ENCODE measurements at places on chromosomes 13 and 19. TPM values are rescaled to one million over a fixed set of nuclear protein-coding genes. Genes with fewer than 3 reads are reported as not detected.

DNA sequence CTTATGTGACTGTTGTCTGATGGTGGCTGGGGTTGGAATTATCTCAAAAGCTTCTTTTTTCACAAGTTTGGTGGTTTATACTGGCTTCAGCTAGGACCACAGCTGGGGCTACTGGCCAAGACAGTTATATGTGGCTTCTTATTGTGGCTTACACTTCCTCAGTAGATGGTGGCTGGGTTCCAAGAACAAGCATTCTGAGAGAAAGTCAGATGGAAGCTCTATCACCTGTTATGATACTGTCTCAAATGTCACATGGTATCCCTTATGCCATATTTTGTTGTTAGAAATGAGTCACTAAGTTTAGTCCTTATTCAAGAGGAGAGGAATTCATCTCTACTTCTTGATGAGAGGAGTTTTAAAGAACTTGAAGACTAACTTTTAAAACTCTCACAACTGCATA is 41.6 kb downstream of the NDFIP2 start:
- no peak for DNase-seq

- no peak for DNase-seq
These were observed 309.5 kb downstream of the TEX29 start for GRCh38 chr13:111629926-111630325.

GRCh38 chr13:31209172-31209840 is 9.5 kb downstream of the B3GLCT start:
- no peak for DNase-seq

DNA sequence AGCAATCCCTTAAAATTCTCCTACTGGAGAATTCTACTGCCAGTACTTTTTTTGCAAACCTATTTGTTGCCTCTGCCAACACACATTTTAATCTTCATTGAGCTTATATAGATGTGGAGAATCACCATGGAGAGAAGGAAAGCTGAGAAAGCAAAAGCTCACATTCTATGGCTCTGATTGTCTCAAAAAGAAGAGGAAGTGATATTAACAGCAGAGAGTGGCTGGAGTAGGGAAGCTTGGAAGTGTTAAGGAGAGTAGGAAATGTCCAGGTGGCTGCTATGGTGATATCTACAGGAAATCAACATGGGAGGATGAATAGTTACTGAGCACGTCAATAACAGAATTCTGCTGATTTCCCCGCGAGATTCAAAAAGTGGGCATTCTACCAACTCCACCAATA is 78.8 kb upstream of the TDRD3 start:
- no peak for DNase-seq

ZNF681 gene
- polyA plus RNA-seq = 8.1 TPM

- DNase-seq = no peak
These were observed 45.9 kb downstream of the COG3 start for GRCh38 chr13:45510672-45511071.

GRK1 gene
- 0.08 TPM for polyA plus RNA-seq

B3GNT8 gene
- polyA plus RNA-seq = 3.3 TPM

SPATA13 gene
- 57.7 TPM for polyA plus RNA-seq

DNA sequence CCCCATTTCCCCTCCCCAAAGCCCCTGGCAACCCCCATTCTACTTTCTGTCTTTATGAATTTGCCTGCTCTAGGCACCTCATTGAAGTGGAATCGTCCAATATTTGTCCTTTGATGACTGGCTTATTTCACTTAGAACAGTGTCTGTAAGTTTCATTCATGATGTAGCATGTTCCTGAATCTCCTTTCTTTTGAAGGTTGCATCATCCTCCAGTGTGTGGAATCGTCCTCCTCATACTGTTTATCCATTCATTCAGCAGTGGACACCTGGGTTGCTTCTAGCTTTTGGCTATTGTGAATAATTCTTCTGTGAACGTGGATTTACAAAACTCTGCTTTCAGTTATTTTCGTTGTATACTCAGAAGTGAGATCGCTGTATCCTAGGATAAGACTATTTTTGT is 161.2 kb upstream of the RNF113B start:
- DNase-seq = no peak

PSG6 gene
- 0.10 TPM for polyA plus RNA-seq

DNA sequence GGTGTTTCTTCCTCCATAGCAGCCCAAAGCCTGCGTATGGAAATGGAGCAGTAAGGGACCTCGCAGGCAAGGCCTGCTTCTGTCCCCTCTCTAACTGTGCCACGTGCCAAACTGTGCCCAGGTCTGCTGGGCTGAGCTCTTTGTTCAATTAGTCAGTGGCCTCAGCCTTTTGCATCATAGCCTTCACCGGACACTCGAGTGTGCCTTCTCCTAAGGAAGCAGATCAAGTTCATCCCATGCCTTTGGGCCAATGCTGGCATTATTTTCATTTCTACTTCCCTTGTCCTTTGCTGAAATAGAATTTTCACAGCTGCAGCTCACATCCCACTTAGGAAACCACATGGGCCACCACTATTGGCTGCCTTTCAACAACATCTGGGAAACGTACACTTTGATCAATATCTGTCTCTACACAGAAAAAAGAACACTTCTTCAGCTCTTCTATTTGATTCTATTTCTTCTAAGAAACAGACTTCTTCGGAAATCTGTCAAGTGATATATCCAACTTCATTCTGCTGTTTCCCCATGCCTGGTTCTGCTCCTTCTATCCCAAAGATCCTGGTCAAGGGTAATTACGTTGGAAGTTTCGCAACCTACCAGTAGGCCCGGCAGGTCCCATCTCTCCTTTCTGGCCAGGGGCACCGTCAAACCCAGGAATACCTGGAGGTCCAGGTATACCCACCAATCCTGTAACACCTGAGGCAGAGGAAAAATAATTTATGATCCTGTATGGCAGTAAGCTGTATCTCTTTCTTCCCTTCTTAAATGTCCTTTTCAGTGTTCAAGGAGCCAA is 143.9 kb downstream of the COL4A1 start:
- no peak for DNase-seq

ZIM2 gene
- polyA plus RNA-seq = 3.8 TPM

- DNase-seq = no peak
These were observed 62.4 kb upstream of the ADGRE5 start for GRCh38 chr19:14318873-14319272.

DNA sequence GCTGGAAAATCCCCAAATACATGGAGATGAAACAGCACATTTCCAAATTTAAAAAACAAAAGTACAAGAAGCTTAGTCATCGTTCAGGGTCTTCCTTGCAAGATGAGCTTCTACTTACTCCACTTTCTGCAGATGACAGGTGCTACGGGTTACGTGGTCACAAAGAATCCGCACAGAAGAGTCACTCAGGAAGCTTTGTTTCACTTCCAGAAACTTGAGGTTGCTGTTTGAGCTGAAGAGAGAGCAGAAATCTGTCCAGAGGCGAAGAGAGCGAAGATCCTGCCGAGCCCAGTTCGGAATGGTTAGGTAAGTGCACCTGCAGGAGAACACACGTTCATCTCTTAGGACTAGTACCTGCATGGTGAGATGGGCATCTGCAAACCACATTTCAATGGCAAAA is 9.4 kb downstream of the NLRP7 start:
- no peak for DNase-seq

ZNF77 gene
- 7.4 TPM for polyA plus RNA-seq

DNA sequence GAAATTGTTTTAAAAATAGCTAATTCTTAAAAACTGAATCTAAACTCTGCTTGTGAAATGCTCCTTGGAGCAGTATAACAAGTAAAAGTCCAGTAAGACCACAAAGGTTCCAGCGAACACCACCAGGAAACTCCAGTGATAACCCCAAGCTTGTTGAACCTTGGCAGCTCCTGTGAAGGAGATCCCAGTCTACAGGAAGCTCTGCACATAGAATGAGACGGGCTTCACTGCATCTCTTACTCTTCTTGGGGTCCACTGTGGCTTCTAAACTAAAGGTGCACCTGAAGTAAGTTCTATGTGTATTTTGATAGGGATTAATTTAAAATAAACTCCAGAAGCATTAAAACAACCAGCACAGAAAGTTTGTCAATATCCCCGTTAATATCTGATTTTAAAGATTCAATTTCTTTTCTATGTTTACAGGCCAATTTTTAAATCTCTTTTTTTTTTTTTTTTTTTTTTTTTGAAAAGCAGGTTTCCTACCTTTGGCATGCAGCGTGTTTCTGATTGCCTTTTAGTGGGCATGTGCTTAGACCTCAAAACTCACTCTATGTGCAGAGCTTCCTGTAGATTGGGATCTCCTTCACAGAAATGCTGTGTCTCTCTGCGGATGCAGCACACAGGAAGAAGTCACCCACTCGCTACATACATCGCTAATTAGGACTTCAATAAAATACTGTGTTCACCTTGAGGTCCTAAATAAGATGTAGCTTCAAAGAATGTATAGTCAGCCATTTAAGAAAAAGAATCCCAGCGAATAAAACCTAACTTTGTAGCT is 508.5 kb downstream of the KLF12 start:
- DNase-seq = no peak

DNA sequence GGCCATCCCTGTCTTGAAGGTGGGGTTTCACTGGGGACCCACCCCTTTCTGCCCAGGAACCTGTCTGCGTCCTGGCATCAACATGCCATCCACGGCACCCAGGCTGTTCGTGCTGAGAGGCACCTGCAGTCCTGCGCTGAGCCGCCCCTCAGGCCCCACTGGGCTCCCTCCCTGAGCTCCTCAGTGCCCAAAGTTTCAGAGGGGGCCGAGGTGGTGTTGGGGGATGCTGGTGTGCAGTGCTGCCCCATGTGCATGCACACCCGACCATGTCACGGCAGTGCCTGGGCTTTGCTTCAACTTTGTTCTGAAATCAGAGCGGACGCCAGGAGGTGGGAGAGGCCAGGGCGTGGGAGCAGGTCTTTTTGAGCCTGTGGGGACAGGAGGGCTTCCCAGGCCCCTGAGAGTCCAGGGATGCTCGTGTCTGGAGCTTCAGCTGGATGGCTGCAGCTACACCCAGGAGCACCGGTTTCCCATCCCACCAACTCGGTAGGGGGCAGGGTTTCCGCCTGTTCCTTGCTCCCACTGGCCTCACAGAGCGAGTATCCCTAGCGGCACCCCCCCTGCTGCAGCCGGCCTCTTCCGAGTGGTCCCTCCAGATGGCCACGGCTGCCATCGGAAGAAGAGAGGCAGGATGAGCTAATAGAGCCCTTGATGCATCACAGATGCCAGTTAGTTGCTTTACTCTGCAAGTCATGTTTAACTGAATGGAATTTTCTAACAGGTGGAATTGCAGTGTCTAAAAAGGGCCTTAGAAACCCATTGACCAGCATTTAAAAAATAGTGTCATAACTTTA is 44.0 kb downstream of the WDFY2 start:
- DNase-seq = no peak

DNA sequence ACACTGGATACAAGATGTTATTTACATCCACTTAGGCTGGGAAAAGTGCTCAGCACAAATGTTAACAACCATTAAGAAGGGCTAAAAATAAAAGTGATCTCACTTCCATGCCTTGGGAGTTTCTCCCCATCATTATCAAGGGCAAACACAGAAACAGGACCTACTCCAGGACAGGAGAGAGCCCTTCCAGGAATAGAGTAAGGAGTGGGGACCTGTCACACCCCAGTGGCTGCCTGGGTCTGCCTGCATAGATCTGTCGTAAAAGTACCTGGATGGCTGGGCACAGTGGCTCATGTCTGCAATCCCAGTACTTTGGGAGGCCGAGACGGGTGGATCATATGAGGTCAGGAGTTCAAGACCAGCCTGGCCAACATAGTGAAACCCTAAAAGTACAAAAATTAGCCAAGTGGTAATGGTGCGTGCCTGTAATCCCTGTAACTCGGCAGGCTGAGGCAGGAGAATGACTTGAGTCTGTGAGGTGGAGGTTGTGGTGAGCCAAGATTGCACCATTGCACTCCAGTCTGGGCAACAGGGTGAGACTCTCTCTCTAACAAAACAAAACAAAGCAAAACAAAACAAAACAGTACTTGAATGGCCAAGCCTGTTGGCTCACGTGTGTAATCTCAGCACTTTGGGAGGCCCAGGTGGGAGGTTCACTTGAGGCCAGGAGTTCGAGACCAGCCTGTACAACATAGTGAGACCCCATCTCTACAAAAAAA is 5.6 kb downstream of the ATP8A2 start:
- DNase-seq = no peak

SIAH3 gene
- polyA plus RNA-seq = 0.72 TPM

Measured in left renal pelvis (tissue), 4 donors.